Stimulated activated CD8-positive, alpha-beta memory T cell treated with anti-CD3 and anti-CD28 coated beads, Interleukin-7, amount 100 ng/mL, for 4 hours (primary cell): ENCODE measurements at places on chromosomes 1 and 21.

GRCh38 chr21:14877581-14878228, 187.1 kb downstream of the NRIP1 start:
- no peak for DNase-seq

GRCh38 chr1:202615501-202616354, 94.5 kb downstream of the SYT2 start:
- DNase-seq: no peak

- no peak for DNase-seq
Measured at GRCh38 chr1:198548890-198549289, 8.4 kb upstream of the ATP6V1G3 start.

GRCh38 chr1:227947676-227948492, at the start of gene WNT9A:
Gene WNT9A, minus strand, starts transcription at chr1:227947932. Its CDS starts 45 bp downstream, at chr1:227947887.
- DNase-seq: no peak

DNA sequence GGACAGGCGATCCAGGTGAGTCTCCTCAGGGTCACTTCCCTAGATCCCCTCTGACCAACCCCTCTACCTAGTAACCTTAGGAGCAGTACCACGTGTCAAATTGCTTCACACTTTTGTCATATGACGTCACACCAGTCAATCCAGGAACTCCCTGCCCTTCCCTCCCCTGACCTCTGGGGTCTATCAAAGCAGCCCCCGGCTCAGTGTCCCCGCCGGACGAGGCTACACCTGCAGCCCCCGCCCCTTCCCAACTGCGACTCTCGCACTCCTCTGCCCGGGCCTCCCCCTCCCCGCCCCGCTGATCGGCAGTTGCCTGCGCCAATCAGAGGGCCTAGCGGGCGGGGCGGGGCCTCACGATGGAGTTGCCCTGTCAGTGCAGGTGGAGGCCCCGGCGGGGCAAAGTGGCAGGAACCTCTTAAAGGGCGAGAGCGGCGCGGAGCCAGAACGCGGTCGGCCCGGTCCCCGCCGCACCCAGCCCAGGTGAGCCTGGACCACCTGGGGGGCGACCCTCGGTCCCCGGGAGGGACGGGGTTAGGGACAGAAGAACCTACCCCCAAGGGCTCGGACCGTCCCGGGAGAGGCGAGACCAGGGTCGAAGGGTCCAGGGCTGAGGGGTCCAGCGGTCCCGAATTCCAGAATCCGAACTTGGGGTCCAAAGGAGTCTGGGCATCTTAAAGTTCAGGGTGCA, 27.5 kb upstream of the EPB41 start:
- DNase-seq: peak; percentile 85

DNA sequence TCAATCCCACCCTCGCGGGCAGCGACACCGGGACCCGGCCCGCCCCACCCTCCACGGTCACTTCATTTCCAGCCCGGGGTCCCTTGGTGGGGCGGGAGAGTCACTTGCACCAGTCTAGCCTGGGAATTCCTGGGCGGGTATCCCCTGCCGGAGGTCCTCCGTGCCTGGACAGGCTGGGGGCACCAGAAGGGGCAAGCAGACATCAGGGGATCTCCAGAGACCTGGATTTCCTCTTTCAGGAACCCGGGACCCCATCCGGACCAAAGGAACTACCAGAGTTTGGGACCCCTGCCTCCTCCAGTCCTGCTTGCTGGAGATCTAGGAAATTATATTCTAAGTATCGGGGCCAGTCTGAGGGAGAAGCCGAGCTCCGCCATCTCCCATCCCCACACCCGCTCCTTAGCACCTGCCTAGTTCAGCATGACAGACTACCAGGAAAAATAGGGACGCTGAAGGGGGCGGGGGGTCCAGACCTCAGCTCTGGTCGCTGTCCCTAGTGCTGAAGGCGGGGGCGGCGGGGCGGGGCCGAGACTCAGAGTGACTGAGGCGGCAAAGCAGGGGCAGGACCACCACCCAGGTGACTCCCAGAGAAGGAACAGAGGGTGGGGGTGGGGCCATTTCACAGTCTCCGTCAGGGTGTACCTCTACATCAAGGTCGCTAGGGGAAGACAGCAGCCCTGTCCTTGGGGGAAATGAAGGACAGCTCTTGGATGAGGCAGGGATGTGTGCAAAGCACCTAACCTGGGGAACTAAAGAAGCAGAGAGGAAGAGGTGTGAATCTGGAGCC, 832 bp downstream of the HCN3 start:
- peak; percentile 63 for DNase-seq

- no peak for DNase-seq
Measured at GRCh38 chr1:118986555-118987467, 1.3 kb downstream of the TBX15 start.

DNA sequence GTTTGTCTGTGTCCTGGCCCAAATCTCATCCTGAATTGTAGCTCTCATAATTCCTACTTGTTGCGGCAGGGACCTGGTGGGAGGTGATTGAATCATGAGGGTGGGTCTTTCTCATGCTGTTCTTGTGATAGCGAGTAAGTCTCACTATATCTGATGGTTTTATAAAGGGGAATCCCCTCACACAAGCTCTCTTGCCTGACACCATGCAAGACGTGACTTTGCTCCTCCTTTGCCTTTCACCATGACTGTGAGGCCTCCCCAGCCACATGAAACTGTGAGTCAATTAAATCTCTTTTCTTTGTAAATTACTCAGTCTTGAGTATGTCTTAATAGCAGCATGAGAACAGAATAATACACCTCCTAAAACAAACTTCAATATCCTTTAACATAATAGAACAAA, 1065.6 kb downstream of the PLA2G4A start:
- DNase-seq: no peak

- no peak for DNase-seq
Measured at GRCh38 chr1:230641346-230641745, 935 bp upstream of the COG2 start.

GRCh38 chr1:111669268-111669667, 49.7 kb downstream of the RAP1A start:
- no peak for DNase-seq

- DNase-seq: peak; percentile 31
Measured at GRCh38 chr1:152036267-152037216, at the start of gene S100A11. Gene S100A11, minus strand, starts transcription at chr1:152037004. Its CDS starts 89 bp downstream, at chr1:152036915.

- no peak for DNase-seq
Measured at GRCh38 chr1:86018283-86018923, 138.2 kb downstream of the COL24A1 start.

- no peak for DNase-seq
Measured at GRCh38 chr1:32333251-32333963, 2.6 kb downstream of the MARCKSL1 start.

GRCh38 chr1:206866062-206866461, 639 bp downstream of the IL20 start:
- no peak for DNase-seq

DNA sequence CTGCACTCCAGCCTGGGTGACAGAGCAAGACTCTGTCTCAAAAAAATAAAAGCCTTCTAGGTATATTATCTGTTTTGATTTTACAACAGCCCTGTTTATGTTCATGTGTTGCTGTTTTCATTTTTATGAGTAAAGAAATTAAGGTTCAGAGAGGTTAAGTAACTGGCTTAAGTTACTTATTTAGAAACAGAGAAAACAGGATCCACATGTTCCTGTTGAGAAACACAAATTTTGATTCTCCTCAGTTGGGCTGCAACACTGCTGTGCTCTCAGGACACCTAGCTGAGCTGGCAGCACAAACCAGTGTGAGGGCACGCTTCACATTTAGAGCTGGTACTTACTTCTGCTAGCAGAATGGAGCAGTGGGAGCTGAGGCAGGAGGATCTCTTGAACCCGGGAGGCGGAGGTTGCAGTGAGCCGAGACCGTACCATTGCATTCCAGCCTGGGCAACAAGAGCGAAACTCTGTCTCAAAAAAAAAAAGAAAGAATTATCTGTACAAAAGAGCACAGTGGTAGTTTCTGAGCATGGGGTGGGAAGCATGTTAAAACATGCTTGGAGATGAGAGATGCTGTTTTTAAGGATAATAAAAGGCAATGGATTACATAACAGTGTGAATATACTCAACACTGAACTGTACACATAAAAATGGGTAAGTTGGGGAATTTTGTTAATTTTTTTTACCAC, 2.4 kb downstream of the SPRTN start:
- no peak for DNase-seq

GRCh38 chr1:174535207-174535606, 87.4 kb downstream of the GPR52 start:
- no peak for DNase-seq

DNA sequence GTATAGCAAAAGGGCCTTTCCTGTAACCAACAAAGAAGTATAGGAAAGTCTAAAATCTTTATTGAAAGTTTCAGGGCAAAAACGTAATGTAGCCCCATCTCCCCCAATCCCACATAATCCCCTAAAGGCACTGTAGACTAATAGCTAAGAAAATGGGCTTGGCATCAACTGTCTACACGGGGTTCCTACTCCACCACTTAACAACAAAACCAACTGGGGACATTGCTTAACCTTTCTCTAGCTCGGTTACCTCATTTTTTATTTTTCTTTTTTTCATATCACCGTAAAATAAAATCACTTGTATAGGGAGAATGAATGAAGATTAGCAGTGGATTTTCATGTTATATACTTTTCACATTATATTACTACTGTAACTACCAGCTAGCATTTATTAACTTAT, 12.3 kb downstream of the MACF1 start:
- no peak for DNase-seq

GRCh38 chr1:94329276-94329675, 88.9 kb upstream of the ABCD3 start:
- no peak for DNase-seq

GRCh38 chr1:155167166-155168104, 5.7 kb downstream of the KRTCAP2 start:
- DNase-seq: peak; percentile 67

- DNase-seq: no peak
Measured at GRCh38 chr1:115067161-115067859, 22.0 kb downstream of the TSPAN2 start.

DNA sequence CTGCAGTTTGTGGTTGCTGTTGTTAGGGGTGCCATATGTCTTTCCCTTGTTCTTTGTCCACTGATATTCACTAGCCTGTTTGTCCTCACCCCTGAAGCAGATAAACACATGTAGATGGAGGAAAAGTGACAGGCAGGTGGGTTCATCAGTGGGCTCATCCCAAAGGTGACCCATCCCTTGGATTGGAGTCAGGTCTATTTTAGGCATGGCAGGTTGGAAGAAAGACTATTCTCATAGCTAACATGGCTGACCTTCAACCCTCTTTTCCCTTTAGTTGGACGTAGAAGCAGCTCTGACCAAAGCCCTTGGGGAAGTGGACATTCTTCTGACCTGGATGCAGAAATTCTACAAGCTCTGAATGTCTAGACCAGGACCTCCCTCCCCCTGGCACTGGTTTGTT, 5.5 kb downstream of the IL24 start:
- DNase-seq: no peak

- no peak for DNase-seq
Measured at GRCh38 chr1:107997866-107998265, 32.9 kb upstream of the VAV3 start.

DNA sequence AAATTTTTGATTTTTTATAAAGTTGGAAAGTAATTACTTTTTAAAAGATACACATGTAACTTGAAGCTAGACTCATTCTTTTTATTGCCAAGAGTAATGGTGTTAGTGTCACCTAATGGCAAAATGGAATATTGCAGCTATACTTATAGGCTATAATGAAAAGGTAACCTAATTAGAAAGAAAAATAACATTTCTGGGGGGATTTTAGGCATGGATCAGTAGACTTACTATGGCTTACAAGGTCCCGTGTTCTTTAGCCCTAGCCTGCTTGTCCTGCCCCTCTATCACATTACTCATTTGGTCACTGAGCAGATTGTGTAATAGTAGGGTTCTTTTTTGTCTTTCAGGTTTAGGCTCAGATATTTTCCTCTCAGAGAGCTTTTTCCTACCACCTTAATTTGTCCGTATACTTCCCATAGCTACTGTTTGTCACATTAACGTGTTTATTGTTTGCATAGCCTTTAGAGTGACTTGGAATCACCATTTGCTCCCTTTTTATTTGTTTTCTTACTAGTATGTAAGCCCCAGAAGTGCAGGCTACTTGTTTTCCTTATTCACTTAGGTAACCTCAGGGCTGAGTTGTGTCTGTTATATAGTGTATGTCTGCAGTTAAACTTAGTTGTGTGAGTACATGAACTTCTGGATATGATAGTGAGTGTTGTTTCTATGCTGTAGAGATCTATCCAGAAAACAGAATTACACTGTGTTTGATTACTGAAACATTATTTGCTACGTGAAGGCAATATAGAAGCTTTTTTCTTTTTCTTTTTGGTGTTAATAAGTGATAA, 58.7 kb downstream of the RABGAP1L start:
- no peak for DNase-seq

DNA sequence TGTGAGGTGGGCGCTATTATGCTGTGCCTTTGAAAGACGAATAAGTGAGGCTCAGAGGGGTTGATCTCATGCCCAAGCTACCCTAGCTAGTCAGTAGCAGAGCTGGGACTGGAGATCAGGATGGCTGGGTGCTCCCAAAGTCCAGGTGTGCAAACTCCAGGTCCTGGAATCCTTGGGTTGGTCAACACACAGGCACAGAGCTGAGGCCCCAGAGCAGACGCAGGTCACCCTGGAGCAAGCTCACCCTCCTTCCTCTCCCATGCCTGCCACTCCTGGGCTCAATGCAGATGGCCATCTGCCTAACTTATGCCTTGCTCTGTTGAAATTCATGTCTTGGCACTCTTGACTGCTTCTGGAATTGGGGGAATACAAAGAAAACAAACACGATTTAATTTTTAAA, 587.2 kb downstream of the PTPRU start:
- no peak for DNase-seq

GRCh38 chr1:245156041-245156735, 1.4 kb downstream of the KIF26B start:
- DNase-seq: peak; percentile 51

DNA sequence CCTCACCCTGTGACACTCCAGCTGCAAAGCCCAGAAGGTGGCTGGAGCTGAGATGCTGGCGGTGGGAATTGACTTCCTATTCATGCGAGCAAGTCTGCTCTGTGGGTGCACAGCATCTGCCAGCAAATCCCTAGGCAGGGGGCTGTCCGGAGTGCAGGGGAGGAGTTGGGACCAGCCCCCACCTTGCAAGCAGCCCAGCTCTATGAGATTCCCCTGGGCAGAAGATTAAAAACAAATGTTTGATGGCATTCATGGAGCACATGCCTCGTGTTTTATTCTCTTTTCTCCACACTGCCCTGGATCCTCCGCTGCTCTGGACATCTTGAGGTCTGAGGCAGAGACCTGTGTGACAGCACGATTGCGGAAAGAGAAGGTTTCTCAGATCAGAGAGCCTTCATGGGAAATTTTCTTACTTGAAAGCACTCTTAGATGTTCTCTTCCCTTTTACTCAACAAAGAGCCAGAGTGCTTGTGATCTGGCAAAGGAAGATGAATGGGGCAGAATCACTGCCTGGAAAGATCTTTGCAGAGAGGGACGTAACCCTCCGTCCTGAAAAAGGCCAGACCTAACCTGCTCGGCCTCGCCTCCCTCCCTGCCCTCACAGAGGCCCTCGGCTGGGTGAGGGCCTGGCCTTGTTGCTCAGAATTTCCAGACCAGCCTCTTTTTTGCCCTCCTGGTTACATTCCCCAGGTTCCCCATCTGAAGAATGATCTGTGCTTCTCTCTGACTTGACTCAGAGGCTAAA, 597.1 kb downstream of the KIF26B start:
- no peak for DNase-seq

- no peak for DNase-seq
Measured at GRCh38 chr21:45209685-45210284, 77.9 kb downstream of the POFUT2 start.

- DNase-seq: no peak
Measured at GRCh38 chr1:166084613-166085012, 82.2 kb downstream of the FAM78B start.
